SK-N-SH treated with all-trans-retinoic acid at 6 μM for 48 hours (cell line): ENCODE measurements at places on chromosomes 5 and 9.

- no peak for ATAC-seq
These were observed 2.6 kb upstream of the GCNT1 start for GRCh38 chr9:76456202-76456926.

GRCh38 chr9:82148901-82149461, 160.4 kb downstream of the SPATA31D1 start:
- peak; percentile 84 for ATAC-seq

DNA sequence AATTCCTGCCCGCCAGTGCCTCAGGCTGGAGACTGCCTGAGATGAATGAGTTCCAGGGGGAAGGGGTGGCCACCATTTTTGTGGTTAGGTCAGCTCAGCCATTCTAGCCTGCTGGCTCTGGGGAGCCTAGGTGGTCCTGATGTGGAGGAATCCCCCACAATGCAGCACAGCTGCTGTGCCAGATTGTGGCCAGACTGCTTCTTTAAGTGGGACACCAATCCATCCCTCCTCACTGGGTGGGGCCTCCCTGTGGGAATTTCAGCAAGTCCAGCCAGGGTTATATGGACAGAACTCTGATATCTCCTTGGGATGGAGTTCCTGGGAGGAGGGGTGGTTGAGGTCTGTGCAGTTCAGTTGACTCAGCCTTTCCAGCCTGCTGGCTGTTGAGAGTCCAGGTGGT, 51.2 kb upstream of the DAP start:
- no peak for ATAC-seq

- ATAC-seq, result no peak; the same call in 2 of the 3 replicates
These were observed 13.5 kb downstream of the COL5A1 start for GRCh38 chr9:134655101-134655500.

- ATAC-seq, result peak; percentile 76
These were observed 524.3 kb downstream of the PSAT1 start for GRCh38 chr9:78821126-78821822.

DNA sequence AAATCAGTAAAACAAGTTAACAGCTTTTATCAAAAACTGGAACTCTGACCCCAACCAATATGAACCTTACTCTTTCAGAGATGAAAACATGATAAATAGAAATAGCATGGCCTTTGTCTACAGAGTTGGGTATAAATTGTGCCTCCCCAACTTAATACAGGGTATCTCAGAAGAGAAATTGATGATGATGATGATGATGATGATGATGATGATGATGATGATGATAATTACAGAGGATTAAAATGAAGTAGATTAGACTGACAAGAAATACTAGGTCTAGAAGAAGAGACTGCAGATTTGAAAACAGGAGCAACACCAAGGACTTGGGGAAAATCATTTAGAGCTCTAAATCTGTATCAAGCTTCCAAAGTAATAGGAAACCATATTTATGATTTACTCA, 27.1 kb downstream of the PFDN1 start:
- no peak for ATAC-seq

- ATAC-seq, result no peak
These were observed 69.5 kb upstream of the PITX1 start for GRCh38 chr5:135103575-135103853.

DNA sequence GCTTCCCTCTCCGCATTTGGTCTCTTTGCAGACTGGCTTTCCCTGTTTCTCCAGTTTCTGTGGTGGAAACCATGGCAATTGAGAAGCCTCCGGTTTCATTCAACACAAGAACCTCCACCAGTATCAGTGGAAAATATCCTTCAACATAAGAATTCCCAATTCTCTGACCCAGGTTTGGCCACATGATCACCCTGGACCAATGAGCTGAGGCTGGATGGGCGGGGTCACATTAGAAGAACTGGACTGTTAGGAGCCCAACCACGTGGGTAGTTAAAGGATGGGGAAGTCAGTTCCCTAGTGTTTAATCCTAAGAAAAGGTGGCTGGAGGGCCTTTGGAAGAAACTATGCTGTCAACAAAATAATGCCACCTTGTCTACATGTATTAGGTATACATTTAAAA, 336.3 kb downstream of the DMRT2 start:
- ATAC-seq, result no peak
